Spinal cord (tissue), 10 donors: ENCODE measurements at places on chromosomes 16 and 17. TPM values are rescaled to one million over a fixed set of nuclear protein-coding genes. Genes with fewer than 3 reads are reported as not detected.

Gene CCT6B
- total RNA-seq: 5.3 TPM

Gene SLC38A8
- total RNA-seq: 0.28 TPM

Gene KRTAP9-2
- total RNA-seq: not detected

DNA sequence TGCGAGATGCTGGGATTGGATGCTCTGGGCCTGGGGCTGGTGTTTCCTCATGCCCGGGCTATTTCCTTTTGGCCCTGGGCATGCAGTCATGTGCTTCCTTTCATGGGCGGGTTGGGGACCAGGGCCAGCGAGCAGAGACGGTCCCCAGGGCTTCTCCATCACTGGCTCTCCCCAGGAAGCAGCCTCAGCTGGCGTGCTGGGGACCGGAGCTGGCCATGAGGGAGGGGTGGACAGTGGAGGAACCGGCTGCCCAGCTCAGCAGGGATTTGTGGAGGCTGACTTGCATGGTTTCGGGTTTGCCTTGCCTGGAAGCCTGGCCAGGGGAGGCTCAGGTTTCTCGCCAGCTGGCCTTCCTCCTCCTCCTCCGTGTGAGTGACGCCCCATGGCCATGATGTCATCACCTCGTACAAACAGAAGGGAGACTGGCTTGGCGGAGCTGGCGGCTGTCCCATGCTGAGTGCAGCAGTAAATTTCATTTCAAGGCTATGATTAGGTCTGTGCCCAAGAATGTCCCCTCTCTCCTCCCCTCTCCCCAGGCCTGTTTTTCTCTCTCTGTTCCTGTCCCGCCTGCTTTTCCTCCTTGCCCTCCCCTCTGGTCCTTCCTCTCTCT, 8.9 kb upstream of the TIMP2 start:
- no peak for DNase-seq

- peak; percentile 45 for DNase-seq
Observed at GRCh38 chr16:53629607-53630312, 73.9 kb downstream of the RPGRIP1L start.

GRCh38 chr17:9646546-9646885, 1.2 kb downstream of the USP43 start:
- no peak for DNase-seq

- no peak for DNase-seq
Observed at GRCh38 chr16:85759136-85759535, 8.2 kb upstream of the C16orf74 start.

DNA sequence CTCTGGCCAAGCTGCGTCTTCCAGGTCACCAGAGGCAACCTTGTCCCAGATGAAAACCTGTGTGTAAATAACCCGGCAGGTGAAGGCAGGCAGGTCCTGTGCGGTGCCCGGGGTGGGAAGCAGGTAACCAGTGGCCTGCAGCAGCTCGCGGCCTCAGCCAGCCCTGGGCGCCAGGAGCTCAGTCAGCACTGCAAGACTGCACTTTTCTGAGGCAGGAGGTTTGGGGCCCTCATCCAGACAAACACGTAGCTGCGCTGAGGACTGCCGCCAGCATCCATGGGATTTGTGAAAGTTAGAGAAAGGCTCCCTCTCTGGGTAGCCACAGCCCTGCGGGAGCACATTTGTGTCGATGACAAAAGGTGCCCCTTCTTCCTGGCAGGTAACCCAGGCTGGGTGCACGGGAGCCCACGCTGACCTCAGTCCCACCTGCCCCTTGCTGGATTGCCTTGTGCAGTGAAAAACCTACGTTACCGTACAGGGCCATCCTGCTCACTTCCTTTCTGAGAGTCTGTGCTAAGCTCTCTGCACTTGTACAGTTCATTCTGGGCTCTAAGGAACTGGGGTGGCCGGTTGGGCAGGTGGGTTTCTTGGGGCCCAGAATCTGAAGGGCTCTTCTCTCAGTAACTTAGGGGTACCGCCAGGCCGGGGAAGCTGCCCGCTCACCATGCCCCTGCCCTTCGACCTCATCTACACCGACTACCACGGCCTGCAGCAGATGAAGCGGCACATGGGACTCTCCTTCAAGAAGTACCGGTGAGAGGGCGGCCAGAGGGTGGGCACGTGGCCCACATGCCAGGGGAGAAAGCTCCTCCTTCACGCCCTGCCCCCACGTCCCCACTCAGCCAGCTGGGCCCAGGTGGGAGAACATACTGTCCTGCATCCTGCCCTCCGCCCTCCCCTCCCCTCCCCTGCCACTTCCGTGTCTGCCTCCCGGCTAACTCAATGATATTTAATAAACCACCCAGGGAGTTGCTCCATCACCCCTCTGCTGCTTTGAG, 56.4 kb downstream of the MGAT5B start:
- no peak for DNase-seq

DNA sequence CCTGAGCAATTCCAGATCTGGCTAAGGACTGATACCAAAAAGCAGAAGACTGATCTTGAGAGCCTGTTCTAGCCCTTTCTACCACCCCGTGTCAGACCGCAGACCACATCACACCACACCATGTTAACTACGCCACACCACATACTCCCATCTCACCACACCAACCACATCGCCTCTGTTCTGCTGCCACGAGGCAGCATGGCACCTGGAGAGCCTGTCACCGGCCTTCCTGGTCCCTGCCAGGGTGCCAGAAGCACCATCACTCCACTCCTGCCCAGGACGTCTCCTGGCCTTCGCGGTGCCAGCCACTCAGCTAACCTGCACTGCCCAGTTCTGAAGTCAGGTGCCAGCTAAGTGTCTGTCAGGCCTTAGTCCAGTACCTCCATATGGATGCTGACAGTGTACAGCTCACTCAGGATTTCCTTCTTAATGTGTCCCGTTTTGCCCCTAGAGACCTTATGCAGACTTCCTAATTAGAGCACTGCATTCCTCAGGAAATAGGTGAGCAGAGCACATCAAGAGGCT, 37.2 kb upstream of the BCAR1 start:
- no peak for DNase-seq

DNA sequence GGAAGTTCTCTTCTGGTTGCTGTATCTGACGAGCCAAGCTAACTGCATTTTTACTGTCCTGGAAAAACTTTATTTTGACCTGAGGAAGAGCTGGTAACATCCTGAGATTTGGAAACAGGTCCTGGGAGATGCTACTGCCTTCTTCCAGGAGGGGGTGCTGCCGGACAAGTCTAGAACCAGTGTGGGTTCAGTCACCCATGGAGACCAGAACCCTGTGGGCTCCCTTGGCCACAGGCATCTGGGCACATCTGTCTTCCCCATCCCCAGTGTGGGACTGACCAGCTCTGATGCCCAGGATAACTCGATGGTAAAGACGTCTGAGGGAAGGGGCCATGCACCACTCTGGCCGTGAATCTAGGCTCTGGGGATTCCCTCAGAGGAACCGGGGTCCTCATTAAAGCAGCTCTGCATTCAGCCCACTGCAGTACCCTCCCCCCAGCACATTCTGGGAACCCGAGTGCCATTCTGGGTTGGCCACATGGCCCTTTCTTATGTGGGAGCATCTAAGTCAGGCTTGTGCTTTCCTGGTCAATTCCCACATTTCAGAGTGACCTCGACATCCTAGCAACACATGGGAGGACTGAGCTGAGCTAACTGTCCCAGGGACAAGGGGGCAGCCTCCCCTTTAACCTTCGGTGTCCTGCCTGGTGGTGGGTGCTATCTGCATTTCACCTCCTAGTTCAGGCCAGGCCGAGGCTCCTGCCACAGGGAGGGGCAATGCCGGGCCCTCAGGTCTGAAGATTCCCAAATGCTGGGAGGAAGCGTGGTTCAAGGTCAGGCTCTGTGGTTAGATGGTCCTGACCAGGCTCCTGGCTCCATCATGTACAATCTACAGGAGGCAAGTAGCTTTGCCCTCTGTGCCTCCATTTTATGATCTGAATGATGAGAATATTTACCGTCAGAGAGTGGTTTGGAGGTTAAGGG, 6.4 kb downstream of the C16orf86 start:
- DNase-seq: no peak

GRCh38 chr17:43983515-43984411, 20.7 kb upstream of the NAGS start:
- DNase-seq: no peak

- no peak for DNase-seq
Observed at GRCh38 chr17:44257815-44258760, 9.8 kb downstream of the SLC4A1 start.

DNA sequence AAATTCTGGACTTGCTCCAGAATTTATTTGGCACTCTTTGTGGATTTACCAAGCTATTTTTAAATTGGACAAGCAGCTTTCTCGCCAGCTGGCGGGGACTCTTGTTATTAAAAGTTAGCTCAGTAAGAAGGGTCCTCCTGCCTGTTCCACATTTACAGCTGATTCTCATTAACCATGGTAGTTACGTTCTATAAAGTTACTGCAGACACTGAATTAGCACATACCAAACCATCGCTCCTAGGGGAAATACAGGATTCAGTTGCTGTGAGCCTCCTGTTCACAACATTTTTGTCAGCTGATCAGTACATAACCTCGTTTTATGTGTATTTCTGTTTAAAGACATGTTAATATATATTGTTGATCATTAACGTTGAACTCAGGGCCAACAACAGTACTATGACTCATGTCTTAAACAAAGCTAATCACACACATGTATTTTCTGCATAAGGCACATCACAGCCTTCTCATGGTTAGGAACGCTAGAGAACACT, 4.2 kb downstream of the LDAF1 start:
- peak; percentile 76 for DNase-seq
